Hematopoietic multipotent progenitor cell treated with erythropoietin and hydrocortisone succinate and interleukin-3 and kit ligand, for 4 days (in vitro differentiated cells): ENCODE measurements at places on chromosomes 3 and 15.

DNA sequence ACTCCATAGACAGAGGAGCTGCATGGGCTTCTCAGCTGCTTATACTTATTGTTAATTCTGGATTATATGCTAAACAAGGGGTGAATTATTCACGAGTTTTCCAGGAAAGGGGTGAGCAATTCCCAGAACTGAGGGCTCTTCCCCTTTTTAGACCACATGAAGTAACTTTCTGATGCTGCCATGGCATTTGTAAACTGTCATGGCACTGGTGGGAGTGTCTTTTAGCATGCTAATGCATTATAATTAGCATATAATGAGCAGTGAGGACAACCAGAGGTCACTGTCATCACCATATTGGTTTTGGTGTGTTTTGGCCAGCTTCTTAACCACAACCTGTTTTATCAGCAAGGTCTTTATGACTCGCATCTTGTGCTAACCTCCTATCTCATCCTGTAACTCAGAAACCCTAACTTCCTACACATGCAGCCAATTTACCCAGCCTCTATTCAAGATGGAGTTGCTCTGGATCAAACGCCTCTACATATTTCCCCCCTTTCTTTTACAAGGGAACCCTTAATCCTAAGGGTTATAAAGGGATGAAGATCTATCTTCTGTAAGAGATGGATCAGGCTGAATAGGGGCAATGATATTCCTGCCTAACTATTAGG, 12.1 kb upstream of the DMXL2 start:
- DNase-seq: peak; percentile 73

GRCh38 chr3:38521391-38521987, 25.3 kb downstream of the EXOG start:
- peak; percentile 84 for DNase-seq

DNA sequence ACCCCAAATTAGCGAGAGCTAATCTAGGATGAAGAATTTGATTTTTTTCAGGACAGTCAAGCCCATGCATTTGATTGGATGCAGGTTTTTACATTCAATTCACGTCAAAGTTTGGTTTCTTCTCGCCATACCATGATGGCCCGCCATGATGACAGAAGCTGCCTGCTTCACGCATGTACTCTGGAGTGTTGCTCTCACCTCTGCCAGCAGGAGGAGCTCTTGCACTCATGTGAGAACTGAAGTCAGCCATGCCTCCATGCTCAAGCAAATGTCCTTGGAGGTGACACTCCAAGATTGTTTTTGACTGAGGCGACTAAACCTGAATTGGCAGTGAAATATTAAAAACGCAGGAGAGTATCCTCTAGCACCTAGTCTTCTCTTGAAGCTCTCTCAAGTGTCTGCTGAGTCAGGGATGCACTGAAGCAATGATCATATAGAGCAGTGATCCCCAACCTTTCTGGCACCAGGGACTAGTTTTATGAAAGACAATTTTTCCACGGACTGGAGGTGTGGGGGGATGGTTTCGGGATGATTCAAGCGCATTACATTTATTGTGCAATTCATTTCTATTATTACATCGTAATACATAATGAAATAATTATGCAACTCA, 120.9 kb downstream of the SAMMSON start:
- DNase-seq: peak; percentile 84

DNA sequence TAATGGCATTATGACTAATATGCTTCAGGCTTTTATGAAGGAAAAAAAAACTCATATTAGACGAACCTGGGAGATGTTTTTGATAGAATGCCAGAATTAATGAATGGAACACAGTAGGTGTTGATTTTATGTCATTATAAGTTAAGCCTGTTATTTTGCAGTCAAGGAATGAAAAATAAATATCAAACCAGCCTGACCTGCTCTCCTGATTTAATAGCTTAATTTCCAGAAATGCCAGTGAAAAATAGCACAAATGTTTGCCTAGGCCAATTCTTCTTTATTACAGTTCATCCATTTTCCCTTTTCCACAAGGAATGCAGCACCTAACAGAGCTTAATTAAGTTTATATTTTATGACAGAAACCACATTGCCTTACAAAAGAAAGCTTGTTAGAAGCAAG, 292.0 kb downstream of the TBL1XR1 start:
- no peak for DNase-seq

DNA sequence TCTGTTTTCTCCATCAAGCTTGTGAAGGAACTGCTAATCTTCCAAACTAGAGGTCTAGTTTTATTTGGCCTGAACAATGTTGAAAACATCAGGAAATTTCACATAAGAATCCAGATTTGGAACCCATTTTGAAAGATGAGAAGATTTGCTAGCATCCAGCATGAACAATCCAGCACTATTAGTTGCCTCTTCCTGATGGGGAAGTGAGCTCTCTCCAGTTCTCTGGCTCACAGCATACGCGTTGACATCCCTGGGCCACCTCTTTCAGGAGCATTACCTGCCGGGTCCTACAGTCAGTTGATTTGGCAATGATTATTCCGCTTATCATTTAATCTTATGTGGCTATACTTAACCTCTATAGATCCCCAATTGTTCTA, 10.9 kb downstream of the GPR87 start:
- no peak for DNase-seq

DNA sequence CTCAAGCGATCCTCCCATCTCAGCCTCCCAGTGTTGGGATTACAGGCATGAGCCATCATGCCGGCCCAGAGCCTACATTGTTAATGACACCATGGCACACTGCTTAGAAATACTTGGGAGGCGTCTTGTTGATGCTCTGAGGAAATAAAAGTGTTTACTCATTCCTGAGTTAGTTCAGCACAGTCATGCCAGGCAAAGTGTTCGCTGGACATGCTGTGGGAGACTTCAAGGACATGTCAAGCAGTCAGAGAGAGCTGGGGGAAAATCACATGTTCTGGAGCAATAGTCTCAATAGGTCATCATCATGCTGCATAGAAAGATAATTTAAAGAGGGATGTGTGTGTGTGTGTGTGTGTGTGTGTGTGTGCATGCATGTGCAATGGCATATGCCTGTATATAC, 37.5 kb downstream of the TTC23 start:
- DNase-seq: no peak

- no peak for DNase-seq
Observed at GRCh38 chr3:104411757-104412156, 955.0 kb upstream of the ALCAM start.

- DNase-seq: no peak
Observed at GRCh38 chr3:157381606-157382005, 55.0 kb upstream of the PTX3 start.

- DNase-seq: no peak
Observed at GRCh38 chr3:61718565-61718964, 157.2 kb downstream of the PTPRG start.

DNA sequence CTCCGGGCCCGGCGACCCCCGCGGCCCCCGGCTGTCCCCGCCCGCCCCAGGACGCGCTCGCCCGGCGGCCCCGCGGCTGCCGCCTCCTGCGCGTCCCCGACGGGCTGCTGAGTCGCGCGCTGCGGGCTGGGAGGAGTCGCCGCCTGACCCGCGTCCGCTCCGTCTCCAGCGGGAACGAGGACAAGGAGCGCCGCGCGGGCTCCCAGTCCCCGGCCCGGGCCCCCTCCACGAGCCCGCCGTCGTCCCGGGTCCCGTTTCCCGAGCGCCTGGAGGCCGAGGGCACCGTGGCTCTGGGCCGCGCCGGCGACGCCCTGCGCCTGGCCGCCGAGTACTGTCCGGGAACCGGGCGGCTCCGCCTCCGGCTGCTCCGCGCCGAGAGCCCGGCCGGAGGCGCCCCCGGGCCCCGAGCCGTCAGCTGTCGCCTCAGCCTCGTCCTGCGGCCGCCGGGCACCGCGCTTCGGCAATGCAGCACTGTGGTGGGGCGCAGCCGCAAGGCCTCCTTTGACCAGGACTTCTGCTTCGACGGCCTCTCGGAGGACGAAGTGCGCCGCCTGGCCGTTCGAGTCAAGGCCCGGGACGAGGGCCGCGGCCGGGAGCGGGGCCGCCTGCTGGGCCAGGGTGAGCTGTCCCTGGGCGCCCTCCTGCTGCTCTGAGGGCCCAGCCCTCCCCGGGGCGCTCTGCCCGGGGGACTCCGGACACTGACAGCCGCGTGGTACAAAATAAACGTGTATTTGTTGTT, 1.5 kb downstream of the C2CD4A start:
- DNase-seq: peak; percentile 64

DNA sequence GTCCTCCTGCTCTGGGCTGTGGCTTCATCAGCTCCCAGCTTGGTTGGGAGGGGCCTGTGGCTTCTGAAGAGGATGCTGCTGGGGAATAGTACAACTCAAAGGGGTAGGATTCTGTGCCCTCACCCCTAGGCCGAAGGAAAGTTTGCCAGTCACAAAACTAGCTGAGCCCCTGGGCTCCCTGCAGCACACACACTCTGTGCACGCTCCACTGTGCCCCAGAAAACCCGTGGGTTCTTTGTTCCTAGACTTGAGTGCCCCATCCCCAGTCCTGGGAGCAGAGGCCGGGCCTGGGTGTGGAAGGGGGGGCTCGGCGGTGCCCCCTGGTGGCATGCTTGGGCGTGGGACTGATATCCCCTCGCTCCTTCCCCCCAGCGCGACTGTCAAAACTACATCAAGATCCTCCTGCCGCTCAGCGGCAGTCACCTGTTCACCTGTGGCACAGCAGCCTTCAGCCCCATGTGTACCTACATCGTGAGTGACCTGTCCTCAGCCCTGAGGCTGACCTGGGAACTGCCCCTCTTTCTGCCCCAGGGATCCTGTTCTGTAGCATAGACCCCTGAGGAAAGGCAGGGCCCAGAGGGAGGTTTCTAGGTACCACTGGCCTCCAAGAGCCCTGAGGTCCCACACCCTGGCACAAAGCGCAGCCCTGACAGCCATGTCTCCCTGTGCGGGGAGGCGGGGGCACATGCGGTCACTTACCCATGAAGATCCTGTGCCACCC, 14.2 kb downstream of the CIB1 start:
- DNase-seq: peak; percentile 75

DNA sequence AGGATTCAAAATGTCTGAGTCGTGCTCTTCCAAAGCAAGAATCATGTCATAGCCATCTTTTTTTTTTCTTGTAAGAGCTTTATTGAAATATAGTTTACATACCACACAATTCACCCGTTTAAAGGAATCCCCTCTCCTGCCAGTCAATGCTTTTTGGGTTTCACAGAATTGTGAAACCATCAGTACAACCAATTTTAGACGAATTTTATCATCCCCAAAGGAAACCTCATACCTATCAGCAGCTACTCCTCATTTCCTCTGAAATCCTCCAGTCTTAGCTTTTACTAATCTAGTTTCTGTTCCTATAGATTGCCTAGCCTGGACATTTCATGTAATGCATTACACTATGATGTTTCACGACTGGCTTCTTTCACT, 39.6 kb downstream of the ADIPOQ start:
- peak; percentile 60 for DNase-seq

DNA sequence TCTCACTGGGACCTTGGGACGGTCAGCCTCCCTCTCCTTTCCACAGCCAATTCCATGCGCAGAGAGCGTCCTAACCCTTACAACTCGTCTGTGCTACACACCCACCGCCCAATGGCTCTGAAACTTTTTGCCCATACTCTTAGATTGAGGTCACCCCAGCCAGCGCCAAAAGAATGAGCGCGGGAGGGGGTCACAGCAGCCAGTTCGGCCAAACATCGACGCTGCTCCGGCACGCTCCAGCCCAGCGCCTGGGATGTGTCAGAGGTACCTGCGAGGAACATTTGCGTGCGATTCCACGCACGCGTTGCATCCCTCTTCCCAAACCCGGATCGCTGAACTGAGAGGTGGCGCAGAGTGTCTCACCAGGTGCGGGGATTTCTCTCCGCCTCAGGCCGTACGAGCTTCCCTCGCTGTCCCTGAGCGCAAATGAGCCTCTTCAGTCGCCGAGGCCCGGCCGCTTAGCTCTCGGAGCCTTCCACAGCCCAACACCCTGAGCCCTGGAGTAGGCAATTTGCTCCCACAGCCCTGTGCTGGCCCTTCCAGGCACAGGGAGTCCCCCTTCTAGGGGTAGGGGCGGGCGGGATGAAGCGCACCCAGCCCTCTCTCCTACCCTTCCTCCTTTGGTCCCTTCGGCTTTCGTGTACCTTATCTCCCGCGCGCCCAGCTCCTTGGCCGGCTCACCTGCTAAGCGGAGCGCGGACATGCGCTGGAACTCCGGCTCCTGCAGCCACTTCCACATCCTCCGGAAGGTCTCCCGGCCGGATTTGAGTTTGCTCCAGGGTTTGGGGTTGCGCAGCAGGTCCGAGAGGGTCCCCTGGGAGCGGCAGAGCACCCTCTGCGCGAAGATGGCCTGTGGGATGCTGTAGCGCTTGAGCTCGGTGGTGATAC, 1.8 kb downstream of the ONECUT1 start:
- no peak for DNase-seq

DNA sequence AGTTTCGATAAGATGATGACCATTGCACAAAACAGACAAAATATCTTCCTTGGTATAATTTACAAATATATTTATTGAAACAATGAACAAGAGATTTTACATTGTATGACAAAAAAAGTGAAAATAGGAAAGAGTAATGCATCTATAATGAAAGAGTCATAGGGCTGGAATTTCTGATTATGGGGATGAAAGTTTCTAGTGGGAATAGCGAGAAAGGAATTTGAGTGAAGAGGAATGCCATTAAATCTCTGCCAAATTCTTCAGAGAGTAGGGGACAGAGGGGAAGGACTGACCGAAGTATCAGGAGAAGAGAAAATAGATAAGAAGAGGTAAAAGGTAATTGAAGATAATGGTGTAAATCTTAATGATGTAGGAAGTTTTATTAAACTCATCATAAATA, 125.4 kb downstream of the VGLL3 start:
- DNase-seq: no peak

DNA sequence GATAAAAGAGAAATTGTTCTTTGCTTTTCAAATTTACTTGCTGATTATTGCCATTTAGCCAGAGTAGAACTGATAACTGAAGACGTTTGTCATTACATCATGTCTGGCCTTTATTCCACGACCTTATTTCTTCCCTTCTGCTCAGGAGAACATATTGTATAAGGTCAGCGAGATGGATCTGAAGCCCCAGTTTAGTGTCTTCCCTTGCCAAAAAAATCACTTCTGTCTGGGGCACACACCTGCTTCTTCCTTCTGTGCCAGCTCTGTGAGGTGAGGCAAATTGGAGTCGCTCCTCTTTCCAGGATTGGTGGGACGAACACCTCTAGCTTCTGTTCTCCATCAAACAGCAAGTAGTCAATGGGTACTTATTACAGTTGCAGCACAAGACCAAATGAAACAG, 250.3 kb upstream of the CRBN start:
- no peak for DNase-seq

DNA sequence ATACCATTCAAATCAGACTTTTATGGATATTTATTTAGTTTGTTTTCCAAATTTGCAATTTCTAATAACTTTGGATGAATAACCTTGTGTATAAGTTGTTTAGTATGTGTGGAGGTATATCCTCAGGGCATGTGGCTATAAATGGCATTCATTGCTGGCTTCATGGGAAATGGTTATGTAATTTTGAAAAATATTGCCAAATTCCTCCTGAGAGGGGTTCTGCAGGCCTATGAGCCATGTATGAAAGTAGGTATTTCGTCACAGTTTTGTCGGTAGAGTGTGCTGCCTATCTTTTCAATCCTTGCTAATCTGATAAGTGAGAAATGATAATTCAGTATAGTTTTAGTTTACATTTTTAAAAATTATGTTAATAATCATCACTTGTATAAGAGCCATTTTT, 256.4 kb upstream of the ZNF385D start:
- DNase-seq: peak; percentile 54

- peak; percentile 72 for DNase-seq
Observed at GRCh38 chr3:125280668-125281361, 68.3 kb upstream of the SLC12A8 start.
